GM23338 (cell line): ENCODE measurements at places on chromosomes 13 and 19. TPM values are rescaled to one million over a fixed set of nuclear protein-coding genes. Genes with fewer than 3 reads are reported as not detected.

DNA sequence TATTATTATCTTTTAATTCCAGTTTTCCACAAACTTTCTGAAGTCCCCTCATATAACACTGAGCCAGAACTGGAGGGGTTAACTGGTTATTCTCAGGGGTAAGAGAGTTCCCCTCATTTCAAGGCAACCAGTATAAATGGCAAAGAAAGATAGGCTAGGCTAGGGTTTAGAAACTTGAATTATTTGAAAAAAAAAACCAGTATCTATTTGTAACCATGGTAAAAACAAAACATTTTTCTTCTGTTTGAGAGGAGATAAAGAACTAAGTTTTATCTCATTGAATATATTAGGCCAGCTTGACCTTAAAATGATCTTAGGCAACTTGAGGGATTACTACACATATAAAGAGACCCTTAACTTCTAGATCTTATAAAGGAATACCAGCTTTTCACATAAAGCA, 19.6 kb downstream of the SUPT20H start:
- no peak for DNase-seq

GRCh38 chr13:64505336-64505910, 2724.7 kb downstream of the PCDH9 start:
- DNase-seq: no peak

ATP8B3 gene
- total RNA-seq: 2.8 and 6.0 TPM in 2 replicates

DNA sequence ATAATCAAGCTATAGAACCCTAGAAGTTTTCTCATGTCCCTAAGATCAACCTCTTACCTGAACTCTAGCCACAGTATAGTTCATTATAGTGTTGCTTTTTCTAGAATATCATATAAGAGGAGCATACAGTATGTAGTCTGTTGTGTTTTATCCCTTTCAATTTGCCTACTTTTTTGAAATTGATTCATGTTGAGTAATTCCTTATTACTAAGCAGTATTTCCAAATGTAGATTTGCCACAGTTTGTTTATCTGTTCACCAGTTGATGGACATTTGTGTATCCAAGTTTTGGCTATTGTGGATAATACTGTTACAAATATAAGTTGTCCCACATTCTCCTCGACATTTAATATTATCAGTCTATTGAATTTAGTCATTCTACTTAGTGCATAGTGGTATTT, 138.0 kb downstream of the LMO7 start:
- no peak for DNase-seq

DNA sequence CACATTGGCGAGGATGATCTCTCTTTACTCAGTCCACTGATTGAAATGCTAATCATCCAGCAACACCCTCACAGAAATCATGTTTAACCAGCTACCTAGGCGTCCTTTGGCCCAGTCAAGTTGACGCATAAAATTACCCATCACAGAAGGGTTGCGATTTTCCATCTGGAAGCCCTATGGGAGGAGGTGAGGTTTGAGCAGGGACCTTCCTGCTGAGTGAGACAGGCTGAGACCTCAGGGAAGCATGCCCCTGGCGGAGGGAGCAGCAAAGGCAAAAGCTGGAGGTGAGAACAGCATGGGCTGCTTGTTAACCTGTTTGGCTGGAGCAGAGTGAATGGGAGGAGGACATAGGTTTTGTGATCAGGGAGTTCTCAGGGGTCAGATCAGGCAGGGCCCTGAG, 7.3 kb downstream of the TTC9B start:
- DNase-seq: peak; percentile 62

GRCh38 chr19:23305555-23305954, 55.4 kb upstream of the ZNF724 start:
- peak; percentile 23 for DNase-seq

DNA sequence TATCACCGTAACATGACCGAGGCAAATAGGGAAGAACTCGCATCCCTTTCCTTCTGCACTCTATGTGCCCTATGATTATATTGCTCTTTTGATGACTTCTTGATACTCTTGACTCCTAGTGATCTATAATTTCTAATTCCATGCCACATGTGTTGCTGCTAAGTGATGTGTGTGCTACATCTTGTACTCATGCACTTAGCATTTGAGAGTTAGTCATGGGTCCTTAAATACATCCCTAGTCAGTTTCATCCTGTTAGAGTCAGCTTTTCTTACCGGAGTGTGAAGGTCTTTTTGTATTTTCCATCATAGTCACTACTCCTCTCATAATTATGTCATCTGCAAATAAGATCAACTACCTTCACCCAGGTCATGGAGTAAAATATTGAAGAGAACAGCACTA, 30.2 kb downstream of the RXFP2 start:
- no peak for DNase-seq

GRCh38 chr13:66853564-66853963, 376.6 kb downstream of the PCDH9 start:
- no peak for DNase-seq

- no peak for DNase-seq
Observed at GRCh38 chr19:47595944-47596343, 13.0 kb upstream of the BICRA start.

DNA sequence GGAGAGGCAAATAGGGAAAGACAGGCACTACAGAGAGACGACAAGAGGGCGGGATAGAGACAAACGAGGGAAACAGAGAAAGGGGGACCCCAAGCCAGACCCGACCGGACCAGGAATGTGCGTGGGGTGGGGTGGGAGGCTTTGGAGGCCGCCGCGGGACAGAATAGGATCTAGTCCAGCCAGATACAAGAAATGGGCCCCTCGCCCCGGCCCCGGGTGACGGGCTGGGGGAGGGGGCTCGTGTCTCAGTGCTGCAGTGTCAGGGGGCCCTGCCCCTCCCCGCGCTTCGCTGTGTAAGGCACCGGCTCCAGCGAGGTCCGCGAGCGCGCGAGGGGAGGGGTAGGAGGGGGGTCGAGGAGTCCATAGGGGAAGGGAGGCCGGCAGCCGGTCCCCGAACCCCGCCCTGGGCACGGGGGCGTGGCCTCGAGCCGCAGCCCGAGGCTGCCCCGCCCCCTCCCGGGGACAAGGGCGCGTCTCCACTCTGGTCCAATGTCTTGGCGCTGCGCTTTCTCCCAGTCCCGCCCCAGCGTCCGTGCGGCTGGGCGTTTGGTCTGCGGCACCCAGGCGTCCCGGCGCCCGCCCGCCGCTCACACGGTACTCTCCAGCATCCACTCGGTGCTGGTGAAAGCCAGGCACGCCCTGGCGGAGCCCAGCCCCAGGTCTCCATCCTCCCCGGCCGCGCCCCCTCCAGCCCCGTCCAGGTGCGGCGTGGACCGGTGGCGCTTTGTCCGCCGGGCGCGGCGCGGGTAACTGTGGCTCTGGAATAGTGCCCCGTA, 11.0 kb downstream of the IFNL1 start:
- DNase-seq: peak; percentile 90

RYR1 gene
- 17.3 and 26.7 TPM in 2 replicates for total RNA-seq

ZNF587 gene
- 31.8 and 38.7 TPM in 2 replicates for total RNA-seq

- no peak for DNase-seq
Observed at GRCh38 chr13:90287521-90287920, 1060.0 kb upstream of the MIR17HG start.

NCR1 gene
- total RNA-seq: 0.78 and 2.0 TPM in 2 replicates

ESD gene
- 61.0 and 76.1 TPM in 2 replicates for total RNA-seq

FBXO27 gene
- total RNA-seq: 3.8 and 6.2 TPM in 2 replicates

ZNF433 gene
- total RNA-seq: 2.0 and 9.8 TPM in 2 replicates

NAPSA gene
- total RNA-seq: 0.14 and 0.27 TPM in 2 replicates

NCAN gene
- total RNA-seq: 8.0 and 9.4 TPM in 2 replicates

DNA sequence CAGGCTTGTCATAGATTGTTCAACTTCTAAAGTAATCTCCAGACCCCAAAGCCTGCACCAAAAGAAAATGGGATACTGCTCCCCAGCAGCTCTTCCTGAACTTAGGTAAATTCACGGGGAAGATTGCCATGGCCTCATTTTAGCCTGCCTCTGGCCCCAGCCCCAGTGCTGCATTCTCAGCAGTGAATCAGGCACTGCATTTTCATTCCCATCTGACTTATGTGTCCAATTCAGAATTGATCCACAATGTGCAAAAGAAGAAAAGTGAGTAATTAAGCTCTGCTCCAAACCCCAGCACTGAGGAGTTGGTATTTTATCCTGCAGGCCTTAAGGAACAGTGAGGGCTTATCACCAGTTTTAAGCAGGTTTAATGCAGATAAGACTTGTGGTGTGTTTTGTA, 176.4 kb downstream of the KCTD12 start:
- no peak for DNase-seq

- DNase-seq: no peak
Observed at GRCh38 chr19:9700229-9700981, 25.5 kb upstream of the ZNF562 start.

SLC10A2 gene
- not detected in 2 replicates for total RNA-seq

ZNF90 gene
- total RNA-seq: 101 and 122 TPM in 2 replicates

SPC24 gene
- 38.7 and 42.2 TPM in 2 replicates for total RNA-seq

JSRP1 gene
- total RNA-seq: 2.4 and 4.5 TPM in 2 replicates

- no peak for DNase-seq
Observed at GRCh38 chr19:16261584-16262368, 62.9 kb upstream of the KLF2 start.

DNA sequence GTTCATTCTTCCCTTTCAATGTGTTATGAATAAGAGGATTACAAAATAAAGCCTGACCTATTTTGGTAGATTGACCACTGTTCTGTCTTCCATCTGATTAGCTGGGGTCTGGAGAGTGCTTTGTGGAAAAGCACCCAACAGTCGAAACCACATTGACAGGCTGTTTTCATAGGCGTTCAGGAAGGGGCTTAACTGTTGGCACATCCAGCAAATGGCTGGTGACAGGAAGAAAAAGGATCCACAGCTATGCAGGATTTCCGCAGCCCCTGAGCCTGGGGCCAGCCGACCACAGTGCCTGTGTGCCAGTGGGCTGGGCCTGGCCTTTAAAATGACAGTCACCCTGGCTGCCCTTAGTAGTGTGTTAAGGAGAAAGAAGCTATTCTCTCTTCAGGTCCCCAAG, 113.3 kb downstream of the SIPA1L3 start:
- DNase-seq: no peak

MKNK2 gene
- 123 and 159 TPM in 2 replicates for total RNA-seq

KCNN4 gene
- total RNA-seq: 3.2 and 3.4 TPM in 2 replicates

GRCh38 chr19:30896554-30896953, 452.7 kb downstream of the TSHZ3 start:
- DNase-seq: peak; percentile 65

GRCh38 chr13:26658448-26659385, 101.2 kb downstream of the WASF3 start:
- DNase-seq: no peak

ZNF460 gene
- 79.6 and 81.7 TPM in 2 replicates for total RNA-seq

ASF1B gene
- total RNA-seq: 33.3 and 37.1 TPM in 2 replicates

ZIC5 gene
- 28.0 and 32.6 TPM in 2 replicates for total RNA-seq

DNA sequence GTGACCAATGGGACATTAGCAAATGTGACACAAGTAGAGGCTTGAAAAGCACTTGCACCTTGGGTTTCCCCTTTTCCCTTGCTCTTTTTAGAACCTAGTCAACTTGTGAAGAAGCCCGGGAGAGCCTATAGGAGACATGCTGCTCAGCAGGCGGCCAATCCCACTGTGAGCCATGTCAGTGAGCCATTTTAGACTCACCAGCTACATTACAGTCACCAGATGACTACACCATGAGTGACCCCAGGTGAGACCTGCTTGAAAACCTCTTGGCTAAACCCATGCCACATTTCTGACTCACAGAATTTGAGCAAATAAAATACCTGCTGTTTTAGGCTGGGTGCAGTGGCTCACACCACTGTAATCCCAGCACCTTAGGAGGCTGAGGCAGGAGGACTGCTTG, 317.5 kb downstream of the KLF12 start:
- DNase-seq: no peak

DNA sequence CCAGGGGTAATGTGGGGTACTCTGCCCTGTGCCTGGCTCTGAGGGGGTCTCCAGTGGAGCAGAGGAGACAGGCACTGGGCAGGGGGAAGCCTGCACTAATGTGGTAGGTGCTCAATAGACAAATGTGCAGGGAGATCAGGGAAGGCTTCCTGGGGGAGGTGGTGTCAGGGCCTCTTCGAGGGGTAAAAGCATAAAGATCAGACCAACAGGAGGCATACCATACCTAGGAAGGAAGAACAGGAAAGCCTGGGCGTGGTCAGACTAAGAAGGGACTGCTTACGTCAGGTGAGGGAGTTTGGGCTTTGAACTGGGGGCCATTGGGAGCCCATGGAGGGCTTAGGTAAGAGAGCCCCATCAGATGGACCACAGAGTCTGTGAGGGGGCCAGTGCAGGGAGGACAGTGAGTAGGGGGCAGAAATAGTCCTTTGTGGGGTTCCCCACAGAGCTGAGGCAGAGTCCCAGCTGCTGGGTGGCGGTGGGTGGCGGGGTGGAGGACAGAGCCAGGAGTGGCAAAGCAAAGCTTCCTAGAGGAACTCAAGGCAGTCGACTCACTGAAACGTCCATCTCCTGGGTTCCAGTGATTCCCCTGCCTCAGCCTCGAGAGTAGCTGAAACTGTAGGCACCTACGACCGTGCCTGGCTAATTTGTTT, 8.8 kb downstream of the PRR36 start:
- DNase-seq: peak; percentile 46

GRCh38 chr13:40069173-40070044, 413.9 kb downstream of the COG6 start:
- peak; percentile 84 for DNase-seq

DNA sequence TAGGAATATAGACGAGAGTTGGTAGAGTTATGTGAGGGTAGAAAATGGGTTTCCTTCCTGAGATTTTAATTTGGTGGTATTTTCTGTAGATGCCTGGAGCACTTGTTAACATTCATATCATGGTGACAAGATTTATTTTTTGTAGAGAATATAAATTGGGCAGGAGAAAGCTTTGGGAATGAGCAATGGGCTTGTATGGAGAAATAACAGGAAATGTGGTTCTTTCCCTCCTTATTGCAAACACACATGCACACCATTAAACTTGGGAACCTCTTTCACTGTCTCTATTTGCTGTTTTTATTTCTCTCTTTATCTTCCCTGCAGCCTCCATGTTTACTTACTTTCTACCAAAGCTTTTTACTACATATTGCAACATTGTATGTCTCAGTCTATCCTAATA, 1653.6 kb downstream of the OLFM4 start:
- DNase-seq: no peak

SHISA7 gene
- 1.4 and 1.6 TPM in 2 replicates for total RNA-seq

- peak; percentile 88 for DNase-seq
Observed at GRCh38 chr19:47778049-47778953, at the start of gene SELENOW. SELENOW (plus strand) TSS chr19:47778703; CDS start chr19:47778786, 83 bp downstream.

- no peak for DNase-seq
Observed at GRCh38 chr13:33963895-33964294, 145.9 kb downstream of the RFC3 start.

DNA sequence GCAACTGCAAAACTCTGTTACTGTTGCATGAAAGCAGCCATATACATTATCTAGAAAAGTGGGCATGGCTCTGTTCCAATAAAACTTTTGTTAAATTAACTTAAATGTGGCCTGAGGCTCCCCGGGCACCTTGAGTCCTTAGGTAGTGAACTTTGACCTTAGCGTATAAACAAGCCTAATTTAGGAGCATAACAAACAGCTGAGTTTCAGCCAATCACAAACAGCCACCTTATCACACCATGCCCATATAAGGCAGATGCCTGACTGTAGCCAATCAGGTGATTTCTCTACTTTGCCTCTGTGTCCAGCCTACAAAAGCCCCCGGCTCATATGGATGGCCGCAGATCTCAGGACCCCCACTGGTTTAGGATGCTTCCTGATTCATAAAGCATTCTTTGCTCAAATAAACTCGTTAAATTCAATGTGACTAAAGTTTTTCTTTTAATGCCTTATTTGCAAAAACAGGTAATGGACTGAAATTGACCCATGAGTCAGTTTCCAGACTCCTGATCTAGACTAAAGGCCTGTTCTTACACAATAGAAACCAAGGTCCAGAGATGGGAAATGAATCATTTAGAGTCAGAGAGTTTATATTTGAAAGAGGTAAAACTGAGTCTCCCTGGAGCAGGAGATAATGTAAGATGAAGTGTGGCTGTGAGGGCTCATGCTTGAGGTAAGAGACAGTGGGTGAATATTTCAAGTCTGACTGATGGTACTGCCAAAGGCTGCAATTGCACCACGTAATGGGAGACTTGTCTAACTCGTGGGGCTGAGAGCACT, 130.2 kb downstream of the FGF9 start:
- DNase-seq: peak; percentile 2

CACNG7 gene
- total RNA-seq: 15.6 and 17.9 TPM in 2 replicates
